ENCODE measurements at places on chromosomes 5 and 9. TPM values are rescaled to one million over a fixed set of nuclear protein-coding genes. Genes with fewer than 3 reads are reported as not detected.

SLC4A9 gene
- total RNA-seq, result 2.5 TPM

DNA sequence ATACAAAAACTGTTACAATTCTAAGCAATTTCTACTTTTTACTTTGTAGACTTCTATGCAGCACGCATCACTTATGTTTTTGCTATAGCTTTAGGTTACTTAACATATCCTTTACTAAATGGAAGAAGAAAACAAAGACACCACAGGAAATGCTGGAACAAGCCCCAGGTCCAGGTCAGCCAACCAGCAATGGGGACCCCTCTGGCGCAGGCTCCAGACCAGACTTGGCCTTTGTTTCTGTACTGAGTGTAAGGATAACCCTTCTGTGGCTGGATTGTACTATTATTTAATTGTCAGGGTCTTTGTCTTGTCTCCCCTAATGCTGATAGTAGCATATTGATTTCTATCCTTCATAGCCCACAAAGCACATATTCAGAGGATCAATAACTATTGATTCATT is 4.2 kb downstream of the SEMA4D start:
- no peaks in the 10 kb centered on the region for H3K36me3 ChIP-seq
- peaks cover 16% of the 10 kb centered on the region for H3K4me1 ChIP-seq
- H3K27ac ChIP-seq, result no peak overlapping the region
- H3K27me3 ChIP-seq, result peaks cover 7% of the 10 kb centered on the region

- peaks cover 8% of the 10 kb centered on the region for H3K4me1 ChIP-seq
- H3K27me3 ChIP-seq, result no peaks in the 10 kb centered on the region
- no peak overlapping the region for H3K27ac ChIP-seq
- no peaks in the 10 kb centered on the region for H3K36me3 ChIP-seq
- no peak overlapping the region for H3K4me3 ChIP-seq
- DNase-seq, result no peak
These were observed 23.8 kb upstream of the FBP1 start for GRCh38 chr9:94663140-94663539.

- no peak overlapping the region for H3K4me3 ChIP-seq
- peaks cover 23% of the 10 kb centered on the region for H3K4me1 ChIP-seq
- no peak overlapping the region for H3K27ac ChIP-seq
- DNase-seq, result no peak
- H3K27me3 ChIP-seq, result no peaks in the 10 kb centered on the region
- H3K36me3 ChIP-seq, result no peaks in the 10 kb centered on the region
These were observed 100.8 kb upstream of the CD180 start for GRCh38 chr5:67297376-67297775.

DNA sequence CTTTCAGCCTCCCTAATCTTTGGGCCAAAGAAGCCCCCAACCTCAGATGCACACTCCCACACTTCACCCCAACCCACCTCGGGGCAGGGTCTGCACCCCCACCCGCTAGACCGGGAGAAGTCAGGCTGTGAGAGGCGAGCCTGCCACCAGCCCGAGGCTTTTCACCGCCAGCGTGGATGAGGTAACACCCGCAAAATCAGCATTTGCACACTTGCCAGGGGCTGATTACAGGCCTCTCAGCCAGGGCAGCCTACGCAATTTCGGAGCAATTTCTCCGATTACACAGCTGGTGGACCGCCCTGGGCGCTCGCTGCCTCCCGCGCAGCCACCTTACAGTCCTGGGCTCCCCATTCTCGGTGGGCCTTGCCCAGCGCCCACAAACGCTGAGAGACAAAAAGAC is 68.5 kb downstream of the FOXD1 start:
- no peaks in the 10 kb centered on the region for H3K27me3 ChIP-seq
- H3K36me3 ChIP-seq, result peaks cover 9% of the 10 kb centered on the region
- no peak overlapping the region for H3K4me3 ChIP-seq
- no peak overlapping the region for H3K27ac ChIP-seq

Measured in mesothelial cell of epicardium (in vitro differentiated cells).